Head of caudate nucleus (tissue), 42 donors: ENCODE measurements at places on chromosomes 2 and 18.

- DNase-seq, result no peak
Measured at GRCh38 chr2:11625671-11626070, 44.3 kb downstream of the NTSR2 start.

GRCh38 chr2:111995148-111995547 is 59.9 kb upstream of the TMEM87B start:
- DNase-seq, result no peak

- DNase-seq, result no peak
Measured at GRCh38 chr2:69911985-69912563, 2.8 kb upstream of the MXD1 start.

- DNase-seq, result no peak
Measured at GRCh38 chr2:8984855-8985254, 18.6 kb downstream of the MBOAT2 start.

DNA sequence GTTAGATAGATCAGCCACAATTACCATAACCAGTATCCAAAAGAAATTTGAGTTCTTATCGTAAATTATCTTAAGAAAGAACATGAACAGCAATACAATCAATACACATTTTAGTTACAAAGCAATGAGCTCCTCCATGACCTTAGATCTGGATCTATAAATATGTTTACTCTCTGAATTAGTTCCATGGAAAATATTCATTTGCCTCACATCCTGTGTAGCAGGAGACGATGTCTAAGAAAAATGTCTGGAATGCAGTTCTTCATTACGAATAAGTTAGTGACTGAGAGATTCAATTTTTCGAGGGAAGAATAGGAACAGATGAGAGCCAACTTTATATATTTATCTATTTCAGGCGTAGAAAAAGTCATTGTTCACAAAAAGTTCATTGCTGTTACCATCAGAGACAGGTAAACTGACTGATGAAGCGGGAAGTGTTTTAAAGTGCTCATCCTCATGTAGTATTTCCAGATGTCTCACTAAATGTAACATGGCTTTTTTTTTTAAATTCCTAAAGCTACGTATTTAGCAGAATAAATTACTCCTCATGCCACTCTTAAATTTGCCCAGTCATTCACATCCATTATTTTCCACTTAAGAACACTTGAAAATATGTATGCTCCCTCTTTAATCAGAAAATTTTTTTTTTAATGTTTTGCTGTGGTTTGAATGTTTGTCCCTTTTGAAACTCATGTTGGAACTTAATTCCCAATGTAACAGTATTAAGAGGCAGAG is 106.5 kb upstream of the SCN1A start:
- DNase-seq, result no peak

DNA sequence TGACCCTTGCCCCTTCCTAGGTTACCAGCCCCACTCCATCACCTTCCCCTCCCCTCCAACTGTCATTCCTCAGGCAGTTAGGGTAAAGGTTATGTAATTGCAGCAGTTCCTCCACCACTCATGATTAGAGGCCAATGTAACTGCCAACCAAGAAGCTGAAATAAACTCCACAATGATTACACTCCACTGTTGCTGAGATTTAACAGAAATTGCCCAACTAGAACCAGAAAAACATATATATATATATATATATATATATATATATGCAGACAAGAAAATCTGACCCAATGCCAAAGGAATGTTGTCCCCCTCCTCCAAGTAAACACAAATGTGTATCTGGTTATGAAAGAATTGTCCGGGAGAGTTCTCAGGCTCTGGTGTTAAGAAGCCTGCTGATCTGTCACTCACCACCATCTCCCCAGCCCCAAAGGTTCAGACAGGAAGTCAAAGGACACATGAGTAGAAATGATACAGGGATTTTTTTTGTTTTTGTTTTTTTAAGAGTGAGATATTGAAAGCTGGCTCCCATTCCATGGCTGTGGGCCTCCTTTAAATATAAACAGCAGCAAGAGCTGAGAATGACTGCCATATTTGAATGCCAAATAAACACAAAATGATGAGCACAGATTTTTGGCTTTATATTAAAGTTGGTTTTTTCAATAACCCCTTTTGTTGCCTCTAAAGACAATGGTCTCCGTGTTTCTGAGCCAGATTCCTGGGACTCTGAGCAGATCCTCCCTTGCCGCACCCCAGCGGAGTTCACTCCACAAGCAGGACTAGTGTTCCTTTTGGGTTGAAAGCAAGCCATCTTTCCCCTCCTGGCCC is 127.2 kb upstream of the MAPRE2 start:
- peak; percentile 53 for DNase-seq

DNA sequence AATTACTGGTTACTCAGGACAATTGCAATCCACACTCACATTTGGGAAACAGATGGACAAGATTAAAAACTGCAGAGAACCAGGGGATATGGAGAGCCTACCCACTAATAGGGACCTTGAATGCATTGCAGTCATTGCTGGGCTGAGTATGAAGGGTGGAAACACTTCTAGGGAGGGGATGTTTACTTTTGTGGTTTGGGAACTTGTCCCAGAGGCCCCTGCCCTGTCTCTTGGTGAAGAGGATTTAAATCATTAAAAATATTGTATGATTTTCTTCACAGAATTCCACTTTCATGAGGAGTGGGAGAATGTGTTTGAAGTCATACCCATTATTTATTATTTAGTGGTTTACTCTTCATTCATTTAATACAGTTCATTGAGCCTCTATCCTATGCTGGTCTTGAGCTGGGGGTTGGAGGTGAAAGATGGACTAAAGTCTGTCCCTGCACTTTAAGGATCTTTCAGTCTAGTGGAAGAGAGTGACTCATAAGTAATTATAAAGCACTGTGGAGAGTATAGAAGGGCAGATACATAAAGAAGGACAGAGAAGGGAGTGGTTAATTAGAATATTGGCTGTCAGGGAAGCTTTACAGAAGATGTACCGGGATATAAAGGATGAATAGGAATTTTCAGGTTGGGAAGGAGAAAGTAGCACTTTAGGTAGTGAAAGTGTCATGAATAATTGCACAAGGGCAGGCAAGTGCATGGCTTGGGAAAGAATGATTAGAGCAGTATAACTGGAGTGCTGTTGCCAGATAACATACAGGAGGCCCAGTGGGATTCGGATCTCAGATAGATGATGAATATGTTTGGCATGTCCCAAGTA is 313.4 kb downstream of the LPIN1 start:
- no peak for DNase-seq

- no peak for DNase-seq
Measured at GRCh38 chr2:3217646-3218045, 160.0 kb downstream of the EIPR1 start.

DNA sequence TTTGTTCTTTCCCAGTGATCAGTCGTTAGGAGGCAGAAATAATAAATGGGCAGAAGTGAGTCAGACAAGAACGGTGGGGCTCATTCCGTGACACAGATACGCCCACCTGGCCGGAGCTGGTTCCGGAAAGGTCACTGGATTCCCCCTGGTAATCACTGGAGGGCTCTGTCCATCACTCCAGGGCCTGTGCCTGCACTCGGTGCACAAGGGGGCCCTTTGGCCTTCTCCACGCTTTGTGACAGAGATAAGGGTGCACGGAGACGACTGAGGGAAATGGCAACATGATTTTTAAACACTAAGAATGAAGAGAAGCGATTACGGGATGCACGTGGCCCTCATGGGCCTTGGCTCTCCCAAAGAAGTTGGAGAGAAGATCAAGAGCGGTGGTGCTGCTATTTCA is 84.4 kb downstream of the PTGR3 start:
- no peak for DNase-seq

- DNase-seq, result no peak
Measured at GRCh38 chr2:222884114-222884771, 23.4 kb downstream of the ACSL3 start.

GRCh38 chr18:75467851-75468250 is 40.3 kb upstream of the SMIM21 start:
- no peak for DNase-seq

DNA sequence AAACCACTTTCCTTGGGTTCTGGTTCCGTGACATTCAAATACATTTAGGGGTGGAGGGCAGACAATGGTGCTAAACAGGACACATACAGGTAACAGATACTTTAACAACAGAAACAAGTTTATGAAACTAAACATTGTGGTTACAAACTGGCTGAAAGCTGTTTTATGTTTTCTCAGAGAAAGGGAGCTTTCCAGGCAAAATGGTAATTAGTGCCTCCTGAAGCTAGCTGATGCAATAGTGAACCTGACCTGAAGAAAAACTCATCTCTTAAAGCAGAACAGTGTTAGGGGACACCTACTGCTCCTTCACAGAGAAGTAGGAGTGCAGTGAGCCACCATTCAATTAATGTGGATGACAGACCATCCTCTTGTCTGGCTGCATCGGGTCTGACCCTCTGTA is 138.9 kb downstream of the CCDC148 start:
- no peak for DNase-seq

GRCh38 chr2:112602917-112603316 is 18.5 kb downstream of the CHCHD5 start:
- no peak for DNase-seq

DNA sequence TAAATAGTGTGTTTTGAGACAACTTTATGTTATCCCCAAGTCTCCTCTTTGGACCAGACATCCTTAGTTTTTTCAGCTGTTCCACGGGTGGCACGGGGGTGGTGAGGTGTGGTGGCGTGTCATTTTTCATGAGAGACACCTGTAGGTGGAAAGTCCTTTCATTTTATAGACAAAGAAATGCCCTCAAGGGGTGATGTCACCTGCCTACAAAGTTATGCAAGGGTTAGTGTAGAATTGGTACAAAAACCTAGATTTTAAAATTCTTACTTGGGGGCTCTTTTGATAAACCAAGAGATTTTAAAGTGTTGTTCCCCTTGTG is 15.3 kb downstream of the CTDP1 start:
- no peak for DNase-seq

- no peak for DNase-seq
Measured at GRCh38 chr2:57022496-57022895, 838.7 kb downstream of the CCDC85A start.

- DNase-seq, result no peak
Measured at GRCh38 chr2:16169381-16169960, 229.1 kb downstream of the MYCN start.

GRCh38 chr18:39105104-39105503 is 1539.5 kb upstream of the CELF4 start:
- no peak for DNase-seq

DNA sequence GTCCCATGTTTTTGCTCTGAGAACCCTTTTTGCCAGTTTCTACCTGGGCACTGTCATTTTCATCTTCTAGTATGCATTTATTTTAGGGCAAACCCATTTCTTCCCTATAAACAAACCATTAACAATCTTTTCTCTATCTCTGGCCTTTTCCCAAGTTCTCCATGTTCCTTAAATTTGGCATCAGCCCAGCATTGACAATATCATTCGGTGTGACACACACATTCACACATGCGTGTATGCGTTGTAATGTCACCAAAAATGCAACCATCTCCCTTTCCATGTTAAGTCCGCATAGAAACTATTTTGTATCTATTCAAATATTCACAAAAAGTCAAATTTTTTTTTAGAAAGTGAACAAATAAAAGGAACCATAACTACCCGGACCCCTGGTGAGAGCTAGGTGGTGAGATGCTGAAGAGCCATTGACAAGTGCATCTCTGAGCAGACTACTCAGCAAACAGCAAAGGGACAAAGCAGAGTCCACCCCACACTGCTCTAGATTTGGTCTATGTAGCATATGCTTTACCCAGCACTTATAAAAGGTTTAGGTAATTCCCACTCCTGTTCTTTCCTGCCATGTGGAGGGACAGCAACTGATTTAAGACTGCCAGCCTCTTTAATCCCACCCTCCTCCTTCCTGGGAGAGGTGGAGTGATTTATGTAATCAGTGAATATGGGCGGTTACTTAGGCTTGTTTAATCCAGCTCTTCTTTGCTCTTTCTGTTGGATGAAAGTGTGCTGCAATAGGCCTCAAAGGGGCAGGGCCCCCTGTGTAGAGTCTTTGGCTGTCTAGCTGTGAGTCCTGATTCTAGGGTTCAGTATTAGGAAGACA is 124.1 kb downstream of the METTL8 start:
- no peak for DNase-seq

DNA sequence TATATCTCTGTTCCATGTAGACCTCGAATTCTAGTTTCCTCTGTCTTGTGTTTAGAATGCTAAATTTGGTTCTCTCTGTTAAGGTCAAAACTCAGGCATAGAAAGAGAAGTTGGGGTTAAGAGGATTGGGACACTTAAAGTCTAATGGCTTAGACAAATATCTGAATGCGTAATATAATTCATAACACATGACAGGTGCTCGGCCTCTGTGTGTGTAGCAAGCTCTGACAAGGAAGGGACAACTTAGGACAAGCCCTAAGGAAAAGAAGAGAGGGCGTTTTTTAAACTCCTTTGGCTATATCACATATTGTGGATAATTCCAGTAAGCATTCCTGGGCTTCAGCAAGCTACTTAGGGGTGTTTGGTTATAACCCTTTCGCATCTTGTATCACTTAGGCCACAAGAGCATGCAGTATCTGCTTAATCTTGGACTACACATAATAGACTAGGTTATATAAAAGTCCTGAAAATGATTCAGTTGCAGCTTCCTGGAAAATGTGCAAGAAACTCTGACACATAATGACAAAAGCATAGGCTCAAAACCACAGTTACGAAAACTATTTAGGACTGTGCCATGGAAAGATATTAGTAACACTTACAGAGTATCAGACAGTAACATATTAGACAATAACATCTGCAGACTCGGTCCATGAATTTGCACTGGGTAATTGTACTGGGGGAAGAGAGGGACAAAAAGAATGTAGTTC is 16.1 kb upstream of the CREB1 start:
- no peak for DNase-seq

DNA sequence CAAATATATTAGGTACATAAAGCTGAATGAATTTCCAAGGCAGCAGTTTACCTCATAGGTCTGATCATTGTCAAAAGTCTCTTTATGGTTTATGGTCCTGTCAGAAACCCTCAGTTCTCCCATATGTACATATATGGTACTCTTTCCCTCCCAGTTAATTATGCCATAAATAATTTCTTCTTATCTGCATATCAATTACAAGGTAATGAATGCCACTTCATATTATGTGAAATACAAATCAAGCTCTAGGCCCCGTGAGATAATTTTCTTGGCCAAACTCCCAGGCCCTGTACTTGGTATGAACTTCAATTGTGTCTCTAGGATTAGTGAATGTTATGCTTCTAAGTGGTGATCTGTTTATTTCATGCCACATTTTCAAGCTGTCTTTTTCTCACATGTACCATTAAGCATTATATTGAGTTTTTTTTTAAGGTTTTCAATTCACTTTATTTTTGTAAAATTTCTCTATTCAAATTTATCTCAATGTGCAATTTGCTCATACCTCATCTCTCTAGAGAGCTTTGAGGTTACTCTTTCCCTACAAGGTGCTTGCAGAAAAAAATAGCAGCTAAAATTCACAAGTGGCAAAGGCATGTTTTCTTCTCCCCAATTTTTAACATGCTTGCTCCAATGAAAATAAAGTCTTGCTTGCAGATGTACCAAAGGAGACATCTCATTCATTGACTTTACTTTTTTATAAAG is 430.6 kb upstream of the VRK2 start:
- no peak for DNase-seq
